Fibroblast of villous mesenchyme (primary cell): ENCODE measurements at places on chromosomes 4 and X.
A peak's percentile ranks its signal among the peaks of the same experiment; 100 is the strongest.

- peak; percentile 35 for DNase-seq
These were observed 488 bp downstream of the TBC1D25 start for GRCh38 chrX:48540028-48540375.

DNA sequence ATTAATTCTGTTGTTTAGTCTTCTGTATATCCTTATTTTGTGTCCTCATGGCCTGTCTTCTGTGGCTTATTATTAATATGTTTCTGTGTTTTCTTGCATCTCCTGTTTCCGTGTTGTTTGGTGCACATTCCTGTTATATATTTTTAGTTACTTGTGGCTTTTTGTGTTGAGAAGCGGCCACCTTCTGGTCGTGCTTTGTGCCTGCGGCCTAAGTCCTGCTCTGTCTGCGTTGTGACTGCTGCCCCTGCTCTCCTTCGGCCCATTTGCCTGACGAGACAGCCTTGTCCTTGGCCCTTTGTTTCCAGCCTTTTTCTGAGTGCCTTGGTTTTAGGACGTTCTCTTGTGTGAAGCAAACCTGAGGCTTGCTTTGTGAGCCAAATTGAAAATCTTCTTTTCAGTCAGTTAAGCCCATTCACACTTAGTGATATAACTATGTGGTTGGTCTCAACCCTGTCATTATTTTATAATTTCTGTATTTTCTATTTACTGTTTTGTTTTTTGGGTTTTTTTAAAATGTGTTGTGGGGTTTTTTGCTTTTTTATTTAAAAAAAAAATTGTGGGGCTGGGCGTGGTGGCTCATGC lies 43.8 kb downstream of the TNIP2 start:
- DNase-seq, result peak; percentile 24

GRCh38 chr4:115370490-115370889 lies 257.1 kb upstream of the NDST4 start:
- DNase-seq, result no peak

DNA sequence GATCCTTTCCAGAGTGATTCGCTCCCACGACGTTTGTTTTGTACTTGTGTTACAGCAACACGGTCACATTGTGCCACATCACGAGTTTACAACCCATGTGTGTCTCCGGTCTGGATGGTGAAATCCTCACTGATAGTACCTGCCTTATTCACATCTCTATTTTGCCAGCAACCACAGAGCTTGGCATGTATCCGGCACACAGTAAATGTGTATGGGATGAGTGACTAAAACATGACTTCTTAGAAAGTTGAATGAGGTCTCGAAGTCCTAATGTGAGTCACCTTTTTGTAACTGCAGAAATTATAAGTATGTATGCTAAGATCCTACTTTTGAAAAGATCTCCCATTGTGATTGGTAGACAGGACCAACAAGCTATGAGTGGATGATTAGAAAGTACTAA lies 7.5 kb downstream of the STOX2 start:
- DNase-seq, result no peak

DNA sequence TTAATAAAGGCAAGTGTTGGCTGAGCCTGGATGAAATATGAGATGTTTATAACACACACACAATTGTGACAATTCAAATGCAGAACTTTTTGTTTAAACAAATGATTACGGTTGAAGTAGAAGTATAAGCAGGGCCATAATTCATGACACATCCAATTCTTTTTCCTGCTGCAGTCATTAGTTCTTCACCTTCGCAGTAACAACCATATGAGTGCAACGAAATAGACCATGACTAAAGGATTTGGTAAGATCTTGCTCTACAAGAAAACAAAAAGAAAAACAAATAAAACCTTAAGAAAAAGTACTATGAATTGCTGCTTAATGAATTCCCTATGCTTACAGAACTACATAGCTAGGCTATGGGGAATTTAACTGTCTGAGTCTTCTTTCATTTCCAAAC lies 13.9 kb upstream of the BMPR1B start:
- peak; percentile 33 for DNase-seq

- DNase-seq, result no peak
These were observed 55.5 kb upstream of the FAM120C start for GRCh38 chrX:54238588-54238987.

- no peak for DNase-seq
These were observed 472.7 kb downstream of the IDS start for GRCh38 chrX:149032449-149032848.

- no peak for DNase-seq
These were observed 13.2 kb downstream of the GALNT7 start for GRCh38 chr4:173181848-173182247.

GRCh38 chrX:107829878-107830277 lies 4.2 kb downstream of the MID2 start:
- DNase-seq, result no peak

DNA sequence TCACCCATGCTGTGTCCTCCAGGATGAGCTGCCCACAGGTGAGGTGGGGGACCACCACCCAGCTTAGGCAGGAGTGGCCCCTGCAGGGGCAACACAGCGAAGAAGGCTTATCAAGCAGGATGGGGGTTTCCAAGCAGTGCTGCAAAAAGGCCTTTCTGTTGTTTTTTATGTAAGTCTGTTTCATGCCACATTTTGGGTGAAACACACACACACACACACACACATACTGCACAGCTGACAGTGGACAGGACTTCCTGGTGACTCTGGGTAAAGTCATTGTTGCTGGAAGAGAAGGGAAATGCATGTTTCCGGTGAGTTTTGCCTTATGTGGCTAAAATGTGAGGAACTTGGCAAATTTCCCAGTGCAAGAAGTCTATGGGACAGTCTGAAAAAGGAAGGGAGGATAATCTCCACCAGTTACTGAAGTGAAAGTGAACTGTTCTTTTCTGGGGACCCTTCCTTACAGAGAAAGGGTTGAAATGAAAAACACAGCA lies 119.2 kb downstream of the IRF2 start:
- peak; percentile 89 for DNase-seq
